ENCODE measurements at places on chromosomes 11 and 22.

DNA sequence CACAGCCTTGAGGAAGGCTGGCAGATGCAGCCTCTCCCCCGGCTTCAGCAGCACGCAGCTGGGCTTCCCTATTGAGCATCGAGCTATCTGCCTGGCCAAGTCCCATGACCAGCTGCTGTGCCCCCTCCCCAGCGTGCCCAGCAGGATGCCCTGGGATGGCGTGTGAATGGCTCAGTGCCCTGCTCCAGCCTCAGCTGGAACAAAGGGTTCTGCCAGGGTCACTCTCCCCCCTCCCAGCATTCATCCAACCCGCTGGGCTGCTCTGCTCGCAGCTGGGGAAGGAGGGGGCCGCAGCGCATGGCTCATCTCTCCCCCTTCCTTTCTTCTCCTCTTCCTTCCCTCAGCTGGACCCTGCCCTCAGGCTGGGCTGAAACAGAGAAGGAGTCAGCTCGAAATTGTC, 14.5 kb downstream of the LRP4 start:
- DNase-seq = no peak

- DNase-seq = no peak
Observed at GRCh38 chr11:80034801-80035200, 594.0 kb upstream of the TENM4 start.

DNA sequence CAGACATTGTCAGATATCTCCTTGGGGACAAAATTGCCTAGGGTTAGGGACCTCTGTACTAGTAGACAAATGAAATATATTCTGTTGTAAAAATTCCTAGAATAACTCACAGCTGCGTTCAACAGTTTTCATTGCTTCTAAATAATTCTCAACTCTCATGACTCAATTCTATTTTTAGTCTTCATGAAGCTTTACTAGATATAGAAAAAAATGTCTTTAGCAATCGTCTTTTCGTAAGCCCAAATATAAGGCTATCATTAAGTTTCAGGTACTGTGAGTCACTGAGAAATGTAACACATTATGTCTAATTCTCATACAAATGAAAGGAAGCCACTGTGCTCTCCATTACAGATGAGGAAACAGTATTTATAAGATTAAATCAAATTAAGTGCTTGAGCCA, 6.4 kb downstream of the MMP12 start:
- DNase-seq = no peak

DNA sequence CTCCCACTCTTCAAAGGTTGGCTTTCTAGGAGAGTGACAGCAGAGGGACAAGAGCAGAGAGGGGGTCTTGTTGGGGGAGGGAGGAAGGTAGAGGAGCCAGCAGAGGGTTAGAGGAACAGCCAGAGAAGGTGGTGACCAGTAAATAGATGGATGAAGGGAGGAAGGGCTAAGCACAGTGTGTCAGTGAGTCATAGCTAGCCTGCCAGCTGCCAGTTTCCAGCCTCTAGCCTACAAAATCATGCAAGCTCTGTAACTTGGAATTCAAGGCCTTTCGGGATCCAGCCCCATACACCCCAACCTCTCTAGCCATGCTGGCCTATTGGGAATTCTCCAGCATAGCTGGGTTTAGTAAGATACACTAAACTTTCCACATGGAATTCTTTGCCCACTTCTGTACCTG, 147.4 kb upstream of the TEAD1 start:
- no peak for DNase-seq

GRCh38 chr11:69251639-69252489, 42.1 kb upstream of the MYEOV start:
- DNase-seq = no peak

DNA sequence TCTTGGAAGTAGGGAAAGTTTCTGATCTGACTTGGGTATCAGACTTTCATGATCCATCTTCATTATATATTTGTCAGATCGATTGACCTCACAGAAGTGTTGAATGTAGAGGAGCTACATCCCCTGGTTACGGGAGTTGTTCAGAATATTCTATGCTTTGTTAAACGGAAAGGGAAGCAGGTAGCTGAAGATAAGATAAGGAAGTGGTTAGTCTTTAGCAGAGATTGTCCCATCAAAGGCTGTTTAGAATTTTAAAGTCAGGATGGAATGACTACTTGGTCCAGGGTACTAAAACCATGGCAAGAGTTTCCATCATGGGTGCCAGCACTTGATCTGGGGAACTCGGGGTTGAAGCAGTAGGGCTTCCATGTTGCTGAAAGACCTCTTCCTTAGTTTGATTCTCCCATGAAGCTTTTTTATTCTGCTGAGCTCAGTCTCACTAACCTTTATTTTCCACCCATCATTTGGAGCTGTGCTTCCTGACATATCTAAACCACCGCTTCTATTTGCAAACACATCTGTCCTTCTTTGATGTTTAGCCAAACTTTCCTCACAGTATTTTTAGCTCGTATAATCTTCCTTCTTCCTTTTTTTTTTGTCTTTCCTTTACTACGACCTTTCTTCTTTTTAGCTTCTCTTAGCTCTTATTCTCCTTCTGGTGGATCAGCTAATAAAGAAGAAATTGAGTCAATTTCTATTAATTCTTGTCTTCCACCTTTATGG, 4.0 kb upstream of the C22orf31 start:
- DNase-seq = no peak

DNA sequence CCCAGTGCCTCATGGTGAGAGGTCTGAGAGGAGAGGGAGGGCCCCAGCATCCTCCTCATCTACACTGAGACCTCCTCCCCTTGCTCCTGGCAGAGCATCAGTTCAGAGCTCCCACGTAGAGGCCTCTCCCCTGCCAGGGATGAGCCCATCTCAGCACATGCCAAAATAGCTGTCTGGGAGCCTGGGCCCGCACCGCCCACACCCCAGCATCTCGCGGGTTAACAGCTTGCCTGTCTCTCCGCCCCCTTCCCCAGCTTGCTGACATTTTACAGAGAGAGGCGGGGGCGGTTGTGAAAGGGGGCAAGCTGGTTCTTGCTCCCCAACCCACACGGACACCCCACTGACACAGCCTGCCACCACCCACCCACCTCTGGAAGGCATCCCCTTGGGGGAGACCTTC, 6.4 kb downstream of the DGKZ start:
- no peak for DNase-seq

DNA sequence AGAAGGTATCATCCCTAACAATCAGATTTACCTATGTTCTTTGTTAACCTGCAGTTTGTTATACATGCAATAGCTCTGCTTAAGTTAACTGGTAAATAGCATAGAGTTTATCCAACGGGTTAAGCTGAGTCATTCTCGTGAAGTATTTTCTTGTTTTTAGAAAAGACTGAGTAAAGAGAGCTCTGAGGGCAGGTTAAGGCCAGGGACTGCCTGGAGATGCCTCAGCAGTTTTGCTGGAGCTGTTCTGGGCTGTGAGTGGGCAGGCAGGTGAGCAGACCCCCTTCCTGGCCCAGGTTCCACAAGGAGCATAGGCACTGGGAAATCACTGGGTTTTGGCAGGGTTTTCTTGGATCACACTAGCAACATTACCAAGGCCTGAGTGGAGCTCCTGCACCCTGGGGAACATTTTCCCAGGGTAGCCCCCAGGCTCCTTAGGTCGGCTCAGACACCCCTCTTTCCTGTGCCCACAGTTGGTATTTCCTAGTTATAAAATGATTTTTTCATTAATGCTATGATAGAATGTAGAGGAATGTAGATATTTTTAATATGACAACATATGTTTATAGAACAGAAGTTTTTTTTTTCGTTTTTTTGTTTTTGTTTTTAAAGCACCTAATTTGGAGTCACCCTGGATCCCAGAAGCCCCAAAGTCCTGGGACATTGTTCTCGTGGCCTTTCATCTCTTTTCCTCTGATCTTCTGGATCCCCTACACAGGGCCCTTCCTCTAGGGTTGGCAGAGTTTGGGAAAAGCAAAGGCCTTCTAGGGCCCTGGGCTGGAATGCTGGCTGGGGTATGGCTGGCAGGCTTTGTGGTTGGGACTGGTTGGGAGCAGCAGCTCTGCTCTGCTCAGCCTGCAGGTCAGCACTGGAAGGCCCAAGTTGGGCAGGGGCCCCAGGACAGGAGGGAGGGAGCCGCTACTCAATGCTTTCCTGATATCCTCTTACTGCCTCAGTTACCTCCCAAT, 26.7 kb downstream of the IRAG1 start:
- DNase-seq = no peak

DNA sequence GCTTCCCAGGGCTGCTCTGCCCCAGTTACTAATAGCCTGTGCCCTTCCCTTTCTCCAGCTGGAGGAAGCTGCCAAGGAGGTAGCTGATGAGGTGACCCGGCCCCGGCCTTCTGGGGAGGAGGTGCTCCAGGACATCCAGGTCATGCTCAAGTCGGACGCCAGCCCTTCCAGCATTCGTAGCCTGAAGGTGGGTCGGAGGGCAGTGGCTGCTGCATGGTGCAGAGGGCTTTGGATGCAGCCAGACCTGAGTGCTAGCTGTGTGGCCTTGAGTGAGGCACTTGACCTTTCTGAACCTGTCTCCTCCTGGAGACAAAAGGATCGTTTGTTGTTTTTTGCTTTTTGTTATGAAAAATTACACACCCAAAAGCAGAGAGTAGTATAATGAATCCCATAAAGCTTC, 3.4 kb downstream of the MCM5 start:
- DNase-seq = no peak

DNA sequence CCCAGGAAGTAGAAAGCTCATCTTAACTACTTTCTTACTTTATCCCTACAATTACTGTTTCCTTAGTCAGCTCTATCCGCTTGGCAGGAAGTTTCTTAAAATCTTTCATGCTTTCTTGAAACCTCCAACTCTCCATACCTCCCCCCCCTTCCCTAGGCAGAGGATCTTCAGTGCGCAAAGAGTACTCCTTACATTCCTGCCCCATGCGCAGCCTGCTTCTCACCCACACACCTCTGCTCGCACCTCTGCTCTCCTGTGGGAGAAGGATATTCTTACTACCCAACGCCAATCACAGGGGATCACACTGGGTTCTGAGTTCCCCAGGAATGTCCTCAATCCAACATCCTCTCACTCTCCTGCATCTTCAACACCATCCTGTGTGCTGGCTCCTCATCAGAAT, 12.3 kb downstream of the TCF20 start:
- DNase-seq = no peak

GRCh38 chr22:27401321-27401720, 400.2 kb downstream of the MN1 start:
- DNase-seq = no peak

GRCh38 chr11:120074076-120074475, 63.8 kb downstream of the TRIM29 start:
- no peak for DNase-seq

- DNase-seq = no peak
Observed at GRCh38 chr11:105033343-105033742, 1.6 kb downstream of the CASP1 start.

DNA sequence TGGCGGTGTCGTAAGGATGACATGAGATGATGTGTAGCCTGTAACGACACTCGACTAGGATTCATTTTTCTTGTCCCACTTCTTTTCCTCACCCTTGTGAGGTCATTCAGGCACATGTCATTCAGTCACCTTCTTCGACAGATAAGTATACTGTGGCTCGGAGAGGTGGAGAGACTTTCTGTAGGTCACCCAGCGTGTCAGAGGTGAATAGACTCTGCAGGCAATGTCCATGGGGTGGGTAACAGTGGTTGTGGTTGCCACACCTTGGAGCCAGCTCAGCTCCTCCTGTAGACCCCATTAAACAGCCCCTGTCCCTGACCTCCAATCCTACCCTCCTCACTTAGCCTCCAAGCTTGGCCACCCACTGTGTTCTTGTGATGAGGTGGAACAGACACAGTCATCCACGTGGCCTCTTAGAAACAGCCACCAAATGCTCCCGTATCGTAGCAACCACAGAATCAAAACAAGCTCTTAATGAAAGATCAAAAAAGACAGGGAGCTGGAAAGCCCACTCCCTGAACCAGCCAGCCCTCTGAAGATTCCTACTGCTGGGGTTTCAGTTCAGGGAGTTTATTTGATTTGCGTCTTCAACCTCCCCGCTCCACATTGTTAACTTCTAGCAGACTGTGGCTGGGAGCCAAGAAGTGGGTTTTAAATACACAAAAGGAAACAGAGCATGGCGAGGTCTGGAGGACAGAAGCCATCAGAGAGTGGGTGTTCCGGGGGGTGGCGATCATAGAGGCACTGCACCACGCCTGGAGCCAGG, 89.0 kb upstream of the GRK3 start:
- no peak for DNase-seq

DNA sequence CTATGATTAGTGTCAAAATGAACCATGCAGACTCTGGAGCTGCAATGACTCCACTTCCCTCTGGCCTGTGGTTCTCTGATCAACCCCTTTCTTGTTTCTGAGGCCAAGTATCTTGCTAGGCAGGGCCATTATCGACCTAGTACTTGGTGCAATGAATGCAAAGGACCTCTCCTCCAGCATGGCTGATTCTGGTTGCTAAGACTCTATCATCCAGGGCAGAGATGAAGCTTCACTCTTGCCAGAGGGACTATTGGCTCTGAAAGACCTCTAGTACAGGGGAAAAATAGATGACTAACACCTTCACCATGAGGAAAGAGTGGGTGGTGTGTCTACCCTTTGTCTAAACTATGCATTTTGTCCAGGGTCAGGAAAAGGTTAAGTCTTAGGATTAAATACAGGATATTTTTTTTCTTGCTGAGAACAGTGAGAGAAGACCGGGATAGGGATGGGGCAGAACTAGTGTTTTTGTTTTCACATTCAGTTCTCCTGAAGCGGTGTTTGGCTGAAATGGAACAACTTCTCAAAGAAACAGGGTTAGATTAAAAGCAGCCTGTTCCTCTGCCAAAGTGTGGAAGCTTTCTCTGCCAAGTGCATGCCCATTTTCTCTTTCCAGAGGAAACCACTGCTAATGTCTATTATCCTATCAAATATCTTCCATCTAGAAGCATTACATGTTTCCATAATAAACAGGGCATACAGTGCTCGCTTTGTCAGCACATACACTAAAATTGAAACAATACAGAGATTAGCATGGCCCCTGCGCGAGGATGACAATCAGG, 5.0 kb upstream of the MTFP1 start:
- DNase-seq = no peak

DNA sequence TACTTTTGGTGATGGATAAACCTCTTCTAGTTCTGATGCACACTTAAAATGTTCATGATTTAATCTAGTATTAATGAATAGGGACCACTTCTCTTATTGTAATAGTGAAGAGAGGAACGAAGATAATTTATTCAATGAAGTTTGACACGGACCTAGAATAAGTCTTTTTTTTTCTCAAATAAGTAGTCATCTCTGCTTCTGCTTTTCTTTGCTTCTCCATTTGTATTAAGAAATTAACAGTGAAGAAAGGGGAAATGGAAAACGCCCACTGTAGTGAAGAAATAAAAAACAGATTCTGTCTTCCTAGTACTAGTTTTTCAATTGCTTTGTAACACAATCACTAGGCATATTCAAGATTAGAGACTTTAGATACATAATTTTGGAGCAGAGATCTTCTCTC, 73.0 kb downstream of the CD44 start:
- DNase-seq = no peak

GRCh38 chr11:35352077-35352888, 67.1 kb downstream of the SLC1A2 start:
- DNase-seq = no peak

GRCh38 chr22:23222033-23222792, 41.9 kb downstream of the BCR start:
- DNase-seq = no peak

Data from T-cell (primary cell).